Right ventricle myocardium superior (tissue), 1 donor: ENCODE measurements at places on chromosomes 7 and 10.

- no peak for DNase-seq
These were observed 52.0 kb downstream of the P4HA1 start for GRCh38 chr10:73044378-73045285.

DNA sequence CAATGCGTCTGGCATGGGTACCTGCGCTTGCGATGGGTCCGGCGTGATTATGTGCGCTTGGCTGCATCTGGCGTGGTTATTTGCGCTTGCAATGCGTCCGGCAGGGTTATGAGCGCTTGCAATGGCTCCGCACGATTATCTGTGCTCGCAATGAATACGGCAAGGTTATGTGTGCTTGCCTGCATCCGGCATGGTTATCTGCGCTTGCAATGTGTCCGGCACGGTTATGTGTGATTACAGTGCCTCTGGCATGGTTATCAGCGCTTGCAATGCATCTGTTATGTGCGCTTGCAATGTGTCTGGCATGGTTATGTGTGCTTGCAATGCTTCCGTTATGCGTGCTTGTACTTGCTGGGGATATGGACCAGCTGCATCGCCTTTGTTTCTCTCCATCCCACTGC lies 37.7 kb downstream of the RBAK start:
- no peak for DNase-seq

- no peak for DNase-seq
These were observed 185.7 kb downstream of the XPNPEP1 start for GRCh38 chr10:109737626-109738025.

DNA sequence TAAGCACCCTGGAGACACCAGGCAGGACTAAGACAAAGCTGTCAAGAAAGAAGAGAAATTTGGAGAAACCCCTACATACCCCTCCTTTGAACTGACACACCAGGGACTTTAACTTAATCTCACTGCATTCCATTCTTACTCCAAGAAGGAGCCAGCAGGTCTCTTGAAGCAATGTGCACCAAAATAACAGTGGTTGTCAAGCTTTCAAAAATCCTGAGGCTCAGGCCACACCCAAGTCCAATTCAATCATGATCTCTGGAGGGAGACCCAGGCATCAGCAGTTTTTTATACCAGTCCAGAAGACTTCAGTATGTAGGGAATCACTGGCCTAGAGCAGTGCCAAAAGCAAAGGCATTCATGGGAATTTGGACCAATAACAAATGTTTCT lies 6.8 kb downstream of the SLC25A13 start:
- no peak for DNase-seq

GRCh38 chr7:158017111-158018097 lies 570.2 kb downstream of the PTPRN2 start:
- DNase-seq: no peak
